Left ventricle myocardium inferior (tissue), 1 donor: ENCODE measurements at places on chromosomes 13 and 19. TPM values are rescaled to one million over a fixed set of nuclear protein-coding genes. Genes with fewer than 3 reads are reported as not detected.

PSENEN gene
- 43.1 TPM for total RNA-seq

SYCN gene
- not detected for total RNA-seq

KLHL1 gene
- total RNA-seq, result not detected

NTN5 gene
- total RNA-seq, result 0.11 TPM

CRX gene
- not detected for total RNA-seq

ZNF77 gene
- 1.6 TPM for total RNA-seq

TBXA2R gene
- 2.3 TPM for total RNA-seq

FBN3 gene
- total RNA-seq, result not detected

ZNF766 gene
- total RNA-seq, result 9.2 TPM

SMIM24 gene
- not detected for total RNA-seq

PSG11 gene
- total RNA-seq, result not detected

MISP3 gene
- 8.1 TPM for total RNA-seq

FFAR3 gene
- total RNA-seq, result not detected
